OCI-LY7 (cell line): ENCODE measurements at places on chromosomes 3 and 15.

- DNase-seq = no peak
Measured at GRCh38 chr3:150194513-150194912, 213.6 kb upstream of the TSC22D2 start.

DNA sequence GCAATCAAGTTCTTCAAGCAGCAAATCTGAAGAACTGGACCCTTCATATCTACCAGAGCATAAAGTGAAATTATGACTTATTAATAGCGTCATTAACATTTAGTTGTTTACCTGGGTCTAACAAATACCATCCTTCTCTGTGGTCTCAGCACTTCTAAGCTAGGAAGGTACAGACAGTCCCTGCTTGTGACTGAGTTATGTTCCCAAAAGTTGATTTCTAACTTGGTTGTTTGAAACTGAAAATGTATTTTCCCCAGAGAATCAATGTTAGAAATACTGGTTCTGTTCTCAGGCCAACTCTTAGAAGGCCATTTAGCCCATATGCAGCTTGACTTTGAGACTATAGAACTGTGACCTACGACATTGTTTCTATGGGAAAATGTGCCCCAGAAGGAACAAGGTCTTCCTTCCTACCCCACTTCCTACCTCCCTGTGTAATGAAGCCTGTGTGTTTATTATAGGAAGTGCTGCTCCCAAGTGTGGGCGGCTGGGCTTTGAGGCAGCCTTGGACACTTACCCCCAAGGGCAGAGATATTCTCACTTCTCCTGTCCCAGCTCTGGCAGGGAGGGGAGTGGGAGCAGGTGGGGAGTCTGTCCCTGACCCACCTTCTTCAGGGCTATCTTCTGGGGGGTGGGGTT, 12.2 kb upstream of the MAPK6 start:
- DNase-seq = no peak

- DNase-seq = no peak
Measured at GRCh38 chr15:60546744-60547143, 67.8 kb upstream of the ICE2 start.

- DNase-seq = no peak
Measured at GRCh38 chr15:89797678-89798201, 16.9 kb downstream of the ANPEP start.

DNA sequence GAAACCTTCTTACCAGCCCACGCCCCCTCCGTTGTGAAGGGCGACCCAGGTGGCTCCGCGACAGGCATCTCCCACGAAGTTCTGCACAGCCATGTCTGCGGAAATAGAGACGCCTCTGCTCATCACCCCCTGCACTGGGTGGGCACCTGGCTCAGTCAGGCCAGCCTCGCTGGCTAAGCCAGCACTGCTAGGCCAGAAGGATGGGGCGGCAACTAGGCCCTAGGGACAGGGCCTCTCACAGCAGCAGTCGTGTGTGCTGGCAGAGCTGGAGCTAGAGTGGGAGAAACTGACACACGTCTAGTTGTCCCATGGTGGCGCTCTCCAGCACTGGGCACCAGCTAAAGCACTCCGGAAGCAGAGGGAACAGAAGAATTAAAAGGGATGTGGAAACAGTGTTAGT, 12.5 kb upstream of the ZXDC start:
- no peak for DNase-seq

DNA sequence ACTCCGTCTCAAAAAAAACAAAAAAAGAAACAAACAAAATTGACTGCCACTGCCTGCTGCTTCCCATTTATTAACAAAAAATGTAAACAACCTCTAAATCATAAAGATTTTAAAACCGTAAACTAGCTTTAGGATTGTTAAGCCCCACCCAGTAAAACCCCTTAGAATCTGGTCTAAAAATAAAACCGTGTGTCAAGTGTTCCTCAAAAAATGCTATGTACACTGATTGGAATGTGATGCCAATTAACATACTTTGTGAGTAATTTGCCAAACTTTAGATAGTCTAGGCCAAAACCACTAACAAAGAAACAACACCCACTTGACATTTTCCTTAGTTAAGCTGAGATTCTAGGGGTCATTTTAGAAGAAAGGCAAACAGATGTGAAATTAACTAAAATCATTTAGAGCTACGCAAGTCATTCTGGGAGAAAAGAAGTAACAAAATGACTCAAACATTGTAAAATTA, 5.3 kb downstream of the RAF1 start:
- DNase-seq = no peak

DNA sequence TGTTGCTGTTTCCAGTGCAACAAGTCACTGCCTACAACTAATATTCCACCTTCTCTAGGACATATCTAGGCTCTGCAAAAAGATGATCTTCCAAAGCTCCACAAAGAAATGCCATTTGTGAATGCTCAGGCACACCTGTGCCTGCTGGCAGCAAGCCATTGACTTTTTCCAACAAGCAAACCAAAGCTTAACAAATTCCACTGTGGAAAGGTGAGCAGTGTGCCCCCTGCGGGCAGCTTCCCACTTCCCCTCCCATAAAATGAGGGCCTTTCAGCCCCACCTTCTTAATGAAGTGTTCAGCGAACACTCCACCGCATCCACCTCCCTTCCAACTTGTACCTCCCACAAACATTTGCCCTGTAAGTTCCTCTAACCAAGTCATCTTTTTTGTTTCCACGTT, 157.5 kb upstream of the SLC24A5 start:
- DNase-seq = no peak

- no peak for DNase-seq
Measured at GRCh38 chr15:29670998-29671981, 151.0 kb downstream of the TJP1 start.
